Muscle of leg (tissue), 16 donors: ENCODE measurements at places on chromosomes 2 and 18. TPM values are rescaled to one million over a fixed set of nuclear protein-coding genes. Genes with fewer than 3 reads are reported as not detected.

DNA sequence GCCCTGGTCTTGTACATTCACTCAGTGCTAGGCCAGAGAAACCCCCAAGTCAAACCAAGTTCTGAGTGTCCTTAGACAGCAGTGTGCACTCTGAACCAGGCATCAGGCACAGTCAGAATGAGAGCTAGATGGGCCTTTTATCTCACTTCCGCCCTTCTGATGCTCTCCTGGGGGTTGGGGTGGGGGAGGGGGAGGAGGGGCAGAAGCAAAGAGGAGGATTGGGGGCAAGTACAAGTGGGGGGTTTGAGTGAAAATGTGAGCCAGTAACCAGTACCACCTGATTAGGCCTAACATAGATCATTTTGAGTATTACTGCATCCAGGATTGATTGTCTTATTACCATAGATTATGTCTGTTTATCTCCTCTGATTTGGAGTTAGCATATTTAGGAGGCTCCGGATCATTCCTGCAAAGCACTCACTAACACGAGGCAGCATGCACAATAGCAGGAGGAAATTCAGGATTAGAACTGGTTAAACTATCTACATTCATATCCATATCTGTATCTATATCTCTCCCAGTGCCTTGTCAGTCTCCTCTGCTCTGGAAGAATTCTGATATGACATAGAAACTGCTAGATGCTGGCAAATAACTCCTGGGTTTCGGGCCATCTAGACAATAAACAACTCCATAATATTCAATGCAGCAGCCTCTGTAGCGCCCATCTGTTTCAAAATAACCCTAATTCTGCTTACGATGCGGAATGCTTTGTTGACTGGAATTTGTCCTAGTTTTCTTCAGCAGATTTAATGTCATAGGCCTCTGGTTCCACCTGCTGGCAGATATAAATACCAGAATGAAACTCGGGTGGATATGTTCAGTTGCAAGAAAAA lies 149.1 kb downstream of the RHBDD1 start:
- no peaks in the 10 kb centered on the region for H3K27me3 ChIP-seq
- H3K27ac ChIP-seq, result peak overlapping the region; percentile 31
- H3K4me1 ChIP-seq, result peaks cover 13% of the 10 kb centered on the region
- no peak overlapping the region for H3K4me3 ChIP-seq
- peak; percentile 93 for DNase-seq

CHRNG gene
- 77.7 TPM for total RNA-seq

KIF5C gene
- total RNA-seq, result 0.66 TPM

FAP gene
- total RNA-seq, result 89.1 TPM

SERPINB10 gene
- total RNA-seq, result 0.04 TPM

DNA sequence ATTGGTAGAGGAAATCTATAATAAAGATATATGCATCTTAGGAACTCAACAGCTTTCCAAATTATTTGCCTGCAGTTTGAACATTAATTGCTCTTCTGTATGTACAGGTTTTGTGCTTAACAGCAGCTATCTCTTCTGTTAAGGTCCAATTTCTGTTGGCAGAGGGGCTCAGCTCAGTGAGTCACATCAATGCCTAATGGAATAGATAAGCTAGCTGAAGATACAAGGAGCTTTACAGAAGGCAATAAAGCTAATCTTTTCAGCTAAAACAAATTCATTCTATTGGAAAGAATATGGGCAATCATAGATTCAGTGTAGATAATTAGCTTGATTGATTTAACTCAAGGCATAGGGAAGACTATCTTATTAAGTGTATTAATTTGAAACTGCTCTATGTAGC lies 58.4 kb upstream of the UNC80 start:
- no peaks in the 10 kb centered on the region for H3K36me3 ChIP-seq
- no peak overlapping the region for H3K27ac ChIP-seq
- H3K27me3 ChIP-seq, result no peaks in the 10 kb centered on the region
- DNase-seq, result no peak

GRCh38 chr2:163553601-163554000 lies 182.2 kb downstream of the FIGN start:
- no peak overlapping the region for H3K4me3 ChIP-seq
- H3K36me3 ChIP-seq, result no peaks in the 10 kb centered on the region
- H3K27ac ChIP-seq, result no peak overlapping the region
- DNase-seq, result peak; percentile 91
- no peaks in the 10 kb centered on the region for H3K4me1 ChIP-seq

DNA sequence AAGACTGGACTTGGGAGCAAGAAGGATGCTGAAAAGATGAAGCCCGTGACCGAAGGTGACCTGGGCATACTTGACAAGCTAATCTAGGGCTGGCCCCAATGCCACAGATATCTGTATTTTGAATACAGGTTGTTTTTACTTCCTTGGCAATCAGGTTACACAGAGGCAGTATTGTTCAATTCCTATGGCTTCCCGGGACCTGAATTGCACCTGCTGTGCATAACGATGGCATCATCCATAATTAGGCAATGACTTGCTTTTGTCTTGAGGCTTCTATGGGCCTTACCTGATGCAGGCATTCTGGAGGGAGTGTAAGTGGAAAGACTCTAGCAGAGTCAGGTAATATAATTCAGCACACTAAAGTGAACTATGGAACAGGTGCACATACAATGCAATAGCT lies 60.6 kb upstream of the CUL3 start:
- no peaks in the 10 kb centered on the region for H3K27me3 ChIP-seq
- DNase-seq, result no peak
- no peak overlapping the region for H3K27ac ChIP-seq

GRCh38 chr2:153944800-153945199 lies 73.1 kb downstream of the GALNT13 start:
- H3K4me1 ChIP-seq, result no peaks in the 10 kb centered on the region
- H3K27ac ChIP-seq, result no peak overlapping the region
- H3K36me3 ChIP-seq, result no peaks in the 10 kb centered on the region
- H3K4me3 ChIP-seq, result no peak overlapping the region
- H3K27me3 ChIP-seq, result no peaks in the 10 kb centered on the region
- no peak for DNase-seq

- no peak overlapping the region for H3K4me3 ChIP-seq
- no peaks in the 10 kb centered on the region for H3K36me3 ChIP-seq
- H3K27me3 ChIP-seq, result no peaks in the 10 kb centered on the region
- H3K27ac ChIP-seq, result no peak overlapping the region
- no peaks in the 10 kb centered on the region for H3K4me1 ChIP-seq
- DNase-seq, result no peak
Measured at GRCh38 chr2:227748079-227748478, 2.4 kb downstream of the SCYGR8 start.

GRCh38 chr2:207337234-207338219 lies 171.8 kb upstream of the KLF7 start:
- no peaks in the 10 kb centered on the region for H3K27me3 ChIP-seq
- peaks cover 7% of the 10 kb centered on the region for H3K4me1 ChIP-seq
- H3K4me3 ChIP-seq, result no peak overlapping the region
- H3K27ac ChIP-seq, result no peak overlapping the region
- DNase-seq, result no peak

TTLL4 gene
- total RNA-seq, result 9.7 TPM

DNA sequence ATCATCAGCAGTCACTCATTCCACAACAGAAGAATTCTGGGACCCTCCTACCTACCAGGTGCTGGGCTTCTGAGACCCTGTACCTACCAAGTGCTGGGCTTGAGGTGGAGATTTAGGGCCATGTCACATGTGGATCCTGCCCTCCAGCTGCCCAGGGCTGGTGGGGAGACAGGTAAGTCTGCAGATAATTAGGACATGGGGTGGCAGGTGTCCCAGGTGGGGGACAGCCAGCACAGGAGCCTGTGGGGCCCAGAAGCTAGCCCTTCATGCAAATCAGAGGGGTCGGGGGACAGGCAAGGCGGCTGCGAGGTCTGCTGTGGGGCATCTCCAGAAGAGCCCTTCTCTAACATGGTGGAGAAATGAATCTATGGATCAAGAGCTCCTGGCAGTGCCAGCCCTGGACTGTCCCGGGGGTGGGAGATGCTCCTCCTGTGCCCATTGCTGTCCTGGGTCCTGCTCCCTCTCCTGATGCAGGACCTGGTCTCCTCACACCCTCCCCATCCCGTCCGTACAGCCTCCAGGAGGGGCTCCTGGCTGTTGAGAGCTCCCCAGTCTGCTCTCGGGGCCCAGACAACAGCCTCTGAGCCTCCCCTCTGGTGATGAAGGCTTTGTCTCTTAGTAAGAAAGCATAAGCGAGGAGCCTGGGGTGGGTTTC lies 106.3 kb upstream of the GLI2 start:
- no peaks in the 10 kb centered on the region for H3K36me3 ChIP-seq
- H3K4me1 ChIP-seq, result peaks cover 13% of the 10 kb centered on the region
- no peak for DNase-seq
- no peak overlapping the region for H3K4me3 ChIP-seq

GRCh38 chr2:223800908-223801307 lies 36.5 kb downstream of the AP1S3 start:
- H3K27ac ChIP-seq, result no peak overlapping the region
- no peaks in the 10 kb centered on the region for H3K27me3 ChIP-seq
- no peaks in the 10 kb centered on the region for H3K4me1 ChIP-seq

IL36G gene
- 0.31 TPM for total RNA-seq

- H3K4me1 ChIP-seq, result no peaks in the 10 kb centered on the region
Measured at GRCh38 chr2:52269696-52270485, 1238.0 kb upstream of the NRXN1 start.

- no peaks in the 10 kb centered on the region for H3K27me3 ChIP-seq
- no peak for DNase-seq
- no peak overlapping the region for H3K27ac ChIP-seq
- H3K4me1 ChIP-seq, result no peaks in the 10 kb centered on the region
Measured at GRCh38 chr2:122055521-122055931, 300.1 kb downstream of the TSN start.

PTPRM gene
- 61.7 TPM for total RNA-seq

TCF23 gene
- total RNA-seq, result 0.35 TPM

GREB1L gene
- total RNA-seq, result 7.2 TPM

DNA sequence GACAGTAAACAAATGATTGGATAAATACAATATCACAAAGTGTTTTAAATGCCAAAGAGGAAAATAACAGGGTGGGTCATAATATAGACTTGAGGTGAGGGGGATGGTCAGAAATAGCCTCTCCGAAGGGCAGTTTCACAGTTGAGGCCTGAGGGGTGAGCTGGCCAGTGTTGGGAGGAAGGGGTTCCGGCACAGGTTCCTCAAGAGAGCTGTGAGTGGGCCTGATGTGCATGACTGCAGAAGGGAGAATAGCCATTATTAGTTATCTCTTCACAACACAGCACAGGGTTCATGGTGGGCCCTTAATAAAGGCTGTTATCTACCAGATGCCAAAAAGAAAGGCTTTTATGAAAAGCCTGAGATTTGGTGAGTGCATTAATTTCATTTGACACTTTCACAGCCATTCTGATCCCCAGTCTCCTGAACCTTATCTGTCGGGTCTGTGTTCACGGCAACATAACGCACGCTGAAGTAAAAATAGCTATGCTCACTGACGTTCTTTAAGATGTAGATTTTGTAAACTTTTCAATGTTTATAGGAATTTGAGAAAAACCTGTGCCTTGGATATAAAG lies 39.6 kb downstream of the POLR1A start:
- no peak overlapping the region for H3K27ac ChIP-seq
- H3K36me3 ChIP-seq, result peaks cover 57% of the 10 kb centered on the region
- peaks cover 26% of the 10 kb centered on the region for H3K4me1 ChIP-seq

TACR1 gene
- 0.18 TPM for total RNA-seq

SCN9A gene
- total RNA-seq, result 5.2 TPM

CYP26B1 gene
- total RNA-seq, result 11.7 TPM

GCG gene
- 16.6 TPM for total RNA-seq

DNA sequence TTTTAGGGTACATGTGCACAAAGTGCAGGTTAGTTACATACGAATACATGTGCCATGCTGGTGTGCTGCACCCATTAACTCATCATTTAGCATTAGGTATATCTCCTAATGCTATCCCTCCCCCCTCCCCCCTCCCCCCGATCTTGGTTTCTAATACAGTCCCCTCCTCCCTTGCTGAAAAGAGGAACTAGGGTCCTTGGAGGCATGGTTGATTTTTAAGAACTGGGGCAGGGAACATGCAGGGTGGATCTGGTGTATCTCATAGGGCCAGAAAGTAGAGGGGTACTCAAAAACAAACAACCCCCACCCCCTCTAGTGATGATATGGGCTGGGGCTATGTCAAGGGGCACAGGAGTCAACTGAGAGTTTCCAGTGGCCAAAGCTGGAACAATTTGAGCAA lies 153.4 kb downstream of the UBR3 start:
- no peaks in the 10 kb centered on the region for H3K27me3 ChIP-seq
- no peak overlapping the region for H3K27ac ChIP-seq
- H3K4me3 ChIP-seq, result no peak overlapping the region
- no peak for DNase-seq

DNA sequence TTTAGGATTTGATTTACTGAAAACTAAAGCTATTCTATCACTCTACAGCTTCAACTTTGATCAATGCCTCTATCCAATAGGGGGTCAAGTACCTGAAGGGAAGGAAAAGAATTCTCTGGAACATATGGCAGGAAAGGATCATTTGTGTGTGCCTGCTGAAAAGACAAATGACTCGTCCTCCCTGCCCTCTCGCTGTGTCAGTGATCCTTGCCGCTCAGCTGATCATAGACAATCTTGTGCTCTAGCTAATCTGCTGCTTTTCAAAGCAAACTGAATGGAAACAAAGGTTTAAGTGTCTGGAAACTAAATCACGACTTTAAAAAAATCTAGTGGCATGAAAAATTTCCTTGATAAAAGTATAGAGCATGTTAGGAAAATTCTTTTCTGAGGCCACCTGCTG lies 75.6 kb upstream of the CPO start:
- DNase-seq, result peak; percentile 49
- no peaks in the 10 kb centered on the region for H3K36me3 ChIP-seq
- H3K27ac ChIP-seq, result no peak overlapping the region
- H3K27me3 ChIP-seq, result no peaks in the 10 kb centered on the region

GRCh38 chr2:143209570-143210445 lies 80.6 kb downstream of the ARHGAP15 start:
- no peaks in the 10 kb centered on the region for H3K36me3 ChIP-seq
- no peak for DNase-seq
- no peak overlapping the region for H3K4me3 ChIP-seq
- H3K27ac ChIP-seq, result no peak overlapping the region

CTNNA2 gene
- total RNA-seq, result 0.62 TPM

OBSL1 gene
- 120 TPM for total RNA-seq

DNA sequence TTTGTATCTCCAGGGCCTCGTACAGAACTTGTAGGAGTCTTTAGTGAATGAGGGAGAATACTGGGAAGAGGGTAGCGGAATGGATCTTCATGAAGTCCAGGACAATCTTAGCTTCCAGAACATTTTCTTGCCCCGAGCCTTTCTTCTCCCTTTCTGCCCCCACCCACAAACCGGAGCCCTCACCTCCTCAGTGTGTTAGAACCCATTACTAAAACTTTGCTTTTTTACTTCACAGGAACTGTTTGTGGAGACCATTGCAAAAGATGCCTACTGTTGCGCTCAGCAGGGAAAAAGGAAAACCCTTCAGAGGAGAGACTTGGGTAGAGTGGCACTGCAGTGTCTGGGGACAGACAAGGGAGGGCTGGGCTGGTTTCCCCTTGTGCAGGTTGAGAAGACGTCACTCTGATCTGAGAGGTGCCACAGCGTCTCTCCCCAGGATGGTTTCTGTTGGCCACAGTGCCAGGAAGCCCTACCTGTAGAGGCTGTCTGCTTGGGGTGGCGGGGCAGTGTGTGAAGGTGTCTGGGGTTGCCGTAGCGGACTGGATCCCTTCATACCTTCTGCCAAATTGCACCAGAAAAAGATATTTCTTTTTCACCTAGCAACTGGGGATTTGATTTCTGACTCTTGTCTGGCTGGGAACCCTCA lies 786 bp downstream of the POLE4 start:
- peak overlapping the region; percentile 60 for H3K27ac ChIP-seq
- H3K36me3 ChIP-seq, result peaks cover 9% of the 10 kb centered on the region
- no peak for DNase-seq
- H3K4me3 ChIP-seq, result peak overlapping the region; percentile 71
- peaks cover 9% of the 10 kb centered on the region for H3K4me1 ChIP-seq
